ENCODE measurements at places on chromosomes 13 and 19.

DNA sequence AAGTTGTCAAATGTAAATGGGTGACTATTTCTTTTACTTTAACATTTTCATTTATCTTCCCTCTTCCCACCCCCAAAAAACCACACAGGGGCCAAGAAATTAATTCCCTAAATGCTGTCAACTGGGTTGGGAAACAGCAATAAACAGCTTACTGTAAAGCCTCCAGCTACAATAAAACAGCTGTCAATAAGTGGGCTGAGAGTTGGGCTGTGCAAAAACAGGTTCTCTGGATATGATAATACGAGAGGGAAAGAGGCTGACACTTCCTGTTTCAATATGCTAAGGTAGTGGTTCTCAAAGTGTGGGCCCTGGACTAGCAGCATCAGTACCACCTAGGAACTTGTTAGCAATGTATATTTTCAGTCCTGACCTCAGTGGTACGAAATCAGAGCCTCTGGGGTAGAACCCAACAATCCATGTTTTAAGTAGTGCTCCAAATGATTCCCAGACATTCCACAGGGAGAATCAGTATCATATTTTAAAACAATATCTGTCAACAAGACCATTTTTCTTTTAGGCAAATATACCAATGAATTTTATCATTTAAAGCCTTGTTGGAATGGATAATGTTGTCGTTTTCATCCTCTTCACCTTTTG is 8.4 kb downstream of the PCDH9 start:
- no peak overlapping the region for H3K4me3 ChIP-seq
- no peaks in the 10 kb centered on the region for H3K4me1 ChIP-seq
- H3K36me3 ChIP-seq: no peaks in the 10 kb centered on the region
- no peak for DNase-seq
- no peak overlapping the region for H3K27ac ChIP-seq

GRCh38 chr19:38592940-38593339 is 24.8 kb downstream of the MAP4K1 start:
- H3K36me3 ChIP-seq: no peaks in the 10 kb centered on the region
- H3K4me3 ChIP-seq: no peak overlapping the region
- no peaks in the 10 kb centered on the region for H3K27me3 ChIP-seq
- H3K4me1 ChIP-seq: no peaks in the 10 kb centered on the region

DNA sequence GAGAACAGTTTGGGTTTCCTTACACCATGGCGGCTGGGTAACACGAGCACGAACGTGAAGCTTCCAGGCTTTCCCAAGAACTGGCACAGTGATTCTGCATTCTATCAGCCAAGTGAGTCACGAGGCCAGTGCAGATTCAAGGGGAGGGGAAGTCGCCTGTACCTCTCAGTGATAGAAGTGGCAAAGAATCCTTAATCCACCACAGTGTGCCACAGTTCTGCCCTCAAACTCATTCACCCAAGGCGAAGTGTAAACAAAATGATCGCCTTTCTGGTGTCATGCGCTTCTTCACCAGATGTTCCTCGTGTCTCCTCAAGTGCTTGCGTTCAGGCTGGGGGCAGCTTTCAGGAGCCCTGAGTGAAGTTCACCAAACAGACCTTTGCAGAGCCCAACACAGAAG is 24.9 kb upstream of the AMER2 start:
- no peak overlapping the region for H3K4me3 ChIP-seq
- no peaks in the 10 kb centered on the region for H3K4me1 ChIP-seq
- H3K27me3 ChIP-seq: no peaks in the 10 kb centered on the region
- H3K36me3 ChIP-seq: no peaks in the 10 kb centered on the region

GRCh38 chr19:35395382-35396199 is 24.7 kb downstream of the GPR42 start:
- H3K4me3 ChIP-seq: no peak overlapping the region
- H3K4me1 ChIP-seq: no peaks in the 10 kb centered on the region
- H3K27me3 ChIP-seq: no peaks in the 10 kb centered on the region
- no peak overlapping the region for H3K27ac ChIP-seq
- no peaks in the 10 kb centered on the region for H3K36me3 ChIP-seq
- DNase-seq: no peak

DNA sequence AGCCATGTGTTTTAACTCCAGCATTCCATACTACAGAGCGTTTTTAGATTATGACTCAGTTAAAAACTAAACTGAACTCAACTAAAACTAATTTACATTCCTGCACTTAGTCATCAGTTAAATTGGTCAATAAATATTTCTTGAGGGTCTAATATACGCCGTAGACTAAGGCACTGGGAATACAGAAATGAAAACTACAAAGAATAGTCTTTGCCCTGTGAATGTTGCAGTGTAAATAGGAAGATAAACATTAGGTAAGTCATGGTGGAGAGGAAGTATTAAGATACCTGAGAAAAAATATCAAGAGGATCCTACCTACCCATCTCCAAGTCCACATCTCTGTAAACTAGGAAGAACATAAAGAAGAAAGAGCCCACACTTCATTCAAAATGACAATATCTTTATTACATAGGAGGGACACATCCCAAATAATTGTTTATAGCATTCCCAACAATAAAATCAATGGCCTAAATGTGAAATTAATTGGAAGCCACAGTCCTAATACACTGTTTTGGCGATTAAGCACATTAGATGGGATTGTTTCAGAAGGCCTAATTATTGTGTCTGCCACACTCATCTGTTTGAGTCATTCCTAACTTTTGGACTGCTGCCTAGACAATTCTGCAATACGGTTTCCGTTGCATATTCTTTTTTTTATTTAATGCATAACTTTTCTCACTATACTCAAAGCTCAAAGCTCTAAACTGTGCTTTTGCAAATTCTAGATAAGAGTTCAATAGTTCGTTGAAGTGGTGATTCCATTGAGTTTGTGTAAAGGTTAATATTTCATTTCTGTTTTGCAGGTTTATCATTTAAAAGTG is 52.9 kb downstream of the MBNL2 start:
- H3K4me1 ChIP-seq: peaks cover 3% of the 10 kb centered on the region
- no peak for DNase-seq
- H3K27me3 ChIP-seq: no peaks in the 10 kb centered on the region
- H3K4me3 ChIP-seq: no peak overlapping the region
- H3K36me3 ChIP-seq: no peaks in the 10 kb centered on the region

DNA sequence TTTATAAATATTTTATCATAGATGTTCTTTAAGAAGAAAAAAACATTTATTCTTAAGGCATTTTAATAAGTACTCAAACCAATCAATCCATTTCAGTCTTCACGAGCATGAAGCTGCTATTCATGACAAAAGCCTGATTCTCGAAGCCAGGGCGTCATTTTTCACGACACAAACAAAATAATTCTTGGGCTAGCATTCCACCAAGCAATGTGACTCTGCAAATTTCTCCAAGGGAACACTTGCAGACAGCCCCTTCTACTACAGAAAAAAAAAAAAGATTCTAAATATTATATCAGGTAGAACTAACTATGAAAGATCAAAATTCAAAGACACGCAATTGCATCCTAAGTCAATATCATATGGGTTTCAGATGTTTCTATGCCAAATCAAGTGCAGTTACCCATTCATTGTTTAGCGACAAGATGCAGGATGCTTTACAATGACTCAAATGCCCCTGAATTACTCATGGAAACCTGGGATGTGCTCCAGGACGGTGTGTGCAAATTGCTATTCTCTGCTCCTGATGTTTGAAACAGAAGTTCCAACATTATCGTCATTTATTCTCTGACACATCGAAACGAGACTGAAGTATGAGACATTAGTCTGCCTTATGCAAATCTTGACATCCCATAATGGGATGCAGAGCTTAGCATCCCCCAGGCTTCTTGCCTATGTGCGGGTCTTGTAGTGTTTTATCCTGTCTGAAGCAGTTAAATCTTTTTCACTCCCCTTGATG is 517.7 kb downstream of the MYO16 start:
- no peak overlapping the region for H3K27ac ChIP-seq
- H3K4me3 ChIP-seq: no peak overlapping the region
- no peak for DNase-seq
- no peaks in the 10 kb centered on the region for H3K27me3 ChIP-seq
- no peaks in the 10 kb centered on the region for H3K36me3 ChIP-seq

GRCh38 chr19:18487576-18488402 is 34.1 kb downstream of the ELL start:
- DNase-seq: no peak
- H3K4me1 ChIP-seq: no peaks in the 10 kb centered on the region
- no peaks in the 10 kb centered on the region for H3K27me3 ChIP-seq
- no peak overlapping the region for H3K27ac ChIP-seq
- H3K4me3 ChIP-seq: no peak overlapping the region

- no peaks in the 10 kb centered on the region for H3K4me1 ChIP-seq
- H3K27ac ChIP-seq: no peak overlapping the region
These were observed 21.5 kb upstream of the ADGRE1 start for GRCh38 chr19:6865849-6866248.

DNA sequence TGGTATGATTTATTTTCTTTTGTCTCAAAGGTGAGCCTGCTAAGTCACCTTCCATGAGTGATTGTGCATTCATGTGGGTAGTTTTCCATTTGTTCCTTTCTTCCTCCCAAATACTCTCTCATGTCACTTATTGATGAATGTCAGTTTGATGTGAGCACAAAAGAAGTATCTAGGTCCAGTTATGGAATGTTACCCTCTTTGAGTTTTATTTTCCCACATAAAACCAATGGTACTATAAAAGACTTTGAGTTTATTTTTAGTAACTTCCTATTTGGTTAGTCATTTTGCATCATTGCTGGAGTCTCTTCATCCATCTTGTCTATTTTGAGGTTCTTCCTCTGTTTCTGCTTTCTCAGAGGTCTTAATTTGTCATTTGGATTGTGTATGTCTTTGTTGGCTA is 321.3 kb downstream of the GPC6 start:
- H3K4me3 ChIP-seq: no peak overlapping the region
- peaks cover 17% of the 10 kb centered on the region for H3K4me1 ChIP-seq
- no peak overlapping the region for H3K27ac ChIP-seq
- no peaks in the 10 kb centered on the region for H3K36me3 ChIP-seq
- H3K27me3 ChIP-seq: no peaks in the 10 kb centered on the region
